ENCODE measurements at places on chromosomes 12 and 14.

- DNase-seq, result no peak
Observed at GRCh38 chr12:47383942-47384341, 304.2 kb upstream of the AMIGO2 start.

GRCh38 chr14:48382961-48383360, 707.6 kb upstream of the MDGA2 start:
- no peak for DNase-seq

DNA sequence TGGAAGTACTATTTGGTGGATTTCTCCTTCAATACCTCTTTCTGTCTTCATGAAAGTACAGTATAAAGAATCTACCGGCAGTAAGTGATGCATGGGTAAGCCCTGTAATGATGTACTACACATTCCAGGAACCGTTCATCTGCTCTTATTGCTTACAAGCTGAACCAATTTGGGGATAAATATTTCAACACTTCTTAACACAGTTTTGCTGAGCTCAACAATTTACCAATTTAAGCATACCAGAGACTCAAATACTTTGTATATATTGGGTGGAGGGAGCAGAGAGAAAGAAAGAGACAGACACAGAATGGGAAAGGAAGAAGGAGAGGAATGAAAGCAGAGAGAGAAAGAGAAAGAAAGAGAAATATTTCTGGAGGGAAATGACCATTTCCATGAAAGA, 821.1 kb upstream of the FLRT2 start:
- DNase-seq, result no peak

DNA sequence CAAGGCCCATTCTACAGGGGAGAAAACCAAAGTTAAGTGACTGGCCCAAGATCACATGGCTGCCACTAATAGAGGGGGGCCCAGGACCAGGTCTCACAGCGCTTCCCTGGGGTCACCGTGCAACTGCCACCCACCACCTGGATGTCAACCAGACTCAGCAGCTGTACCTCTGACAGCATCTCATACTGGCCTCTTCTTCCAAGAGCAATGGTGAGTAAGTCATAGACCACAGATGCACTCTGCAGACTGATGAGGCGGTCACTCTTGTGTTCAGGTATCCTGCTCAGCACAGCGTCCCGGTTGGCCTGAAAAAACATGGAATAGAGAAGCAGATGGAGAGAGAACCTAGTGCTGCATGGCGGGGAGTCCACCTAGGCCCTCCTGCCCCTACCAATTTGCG, 139.9 kb downstream of the TTC7B start:
- DNase-seq, result no peak

DNA sequence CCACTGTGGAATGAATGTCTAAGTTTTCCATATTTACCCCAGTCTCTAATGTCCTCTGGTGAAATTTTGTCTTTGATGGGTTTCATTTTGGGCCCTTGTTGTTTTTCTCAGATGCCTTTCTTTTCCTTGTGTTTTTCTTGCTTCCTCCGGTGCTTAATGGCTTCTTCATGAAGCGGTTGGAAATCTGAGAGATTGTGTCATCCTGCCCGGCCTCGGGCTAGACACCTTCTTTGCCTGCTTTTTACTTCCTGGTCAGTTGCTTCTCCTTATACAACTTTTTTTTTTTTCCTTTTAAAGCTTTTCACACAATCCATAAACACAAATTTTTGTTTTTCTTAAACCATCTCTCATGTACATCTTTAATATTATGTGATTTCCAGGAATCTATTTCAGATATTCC, 7.1 kb downstream of the ETV6 start:
- no peak for DNase-seq

DNA sequence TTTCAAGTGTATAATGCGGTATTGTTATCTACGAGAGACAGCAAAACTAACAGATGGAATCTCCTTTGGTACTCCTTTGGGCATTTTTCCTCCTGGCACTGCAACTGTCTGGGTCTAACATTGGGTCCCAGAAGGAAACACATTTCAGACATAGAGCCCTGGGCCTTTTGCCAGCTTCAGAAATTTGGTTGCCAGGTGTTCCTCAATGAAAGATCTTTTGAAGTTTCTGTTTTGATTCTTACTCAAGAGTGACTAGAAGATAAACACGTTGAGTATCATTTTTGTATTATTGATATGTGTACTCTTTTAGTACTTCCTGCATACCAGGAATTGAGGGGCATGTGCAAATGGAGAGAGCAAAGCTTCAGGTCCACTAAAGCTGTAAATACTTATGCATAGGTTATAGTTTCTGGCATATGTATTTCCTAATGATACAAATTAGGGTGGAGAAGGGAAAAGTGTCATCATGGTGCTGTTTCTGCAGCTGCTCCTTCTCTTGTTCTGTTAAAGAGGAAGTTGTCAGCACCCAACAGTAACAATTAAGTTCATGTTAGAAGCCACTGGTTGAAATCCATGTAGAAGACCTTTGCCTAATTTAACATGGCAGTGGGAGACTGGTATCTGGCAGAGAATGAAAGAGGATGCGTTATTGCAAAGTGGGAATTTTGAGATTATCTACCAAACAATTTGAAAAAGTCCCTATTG, 53.5 kb downstream of the SLC38A6 start:
- no peak for DNase-seq

GRCh38 chr14:53696217-53696965, 260.2 kb downstream of the BMP4 start:
- DNase-seq, result no peak

DNA sequence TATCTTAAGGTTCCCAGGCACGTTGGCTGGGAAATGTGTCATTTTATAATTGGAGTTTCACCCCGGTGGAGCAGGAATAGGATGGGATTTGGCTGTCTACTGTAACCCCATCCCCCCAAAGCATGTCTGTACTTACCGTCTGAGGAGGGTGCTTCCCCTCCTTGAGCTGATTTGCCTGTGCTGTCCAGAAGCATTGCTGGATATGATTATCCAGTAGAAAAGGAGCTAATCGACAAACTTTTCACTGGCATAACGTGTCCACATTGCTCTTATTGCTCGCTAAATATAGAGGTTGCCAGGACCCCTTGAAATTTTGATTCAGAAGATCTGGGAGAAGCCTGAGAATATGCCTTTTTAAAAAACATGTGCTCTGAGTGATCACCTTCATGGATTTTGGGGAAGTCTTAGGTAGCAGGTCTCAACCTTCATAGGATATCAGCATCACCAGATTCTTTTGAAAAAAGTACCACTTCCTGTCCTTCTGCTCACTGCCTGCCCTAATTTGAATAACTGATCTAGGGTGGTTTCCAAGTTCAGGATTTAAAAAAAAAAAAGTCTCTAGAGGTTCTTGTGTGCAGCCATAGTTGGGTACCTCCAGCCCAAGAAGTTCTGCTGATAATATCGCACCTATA, 80.4 kb upstream of the KCNA1 start:
- no peak for DNase-seq

DNA sequence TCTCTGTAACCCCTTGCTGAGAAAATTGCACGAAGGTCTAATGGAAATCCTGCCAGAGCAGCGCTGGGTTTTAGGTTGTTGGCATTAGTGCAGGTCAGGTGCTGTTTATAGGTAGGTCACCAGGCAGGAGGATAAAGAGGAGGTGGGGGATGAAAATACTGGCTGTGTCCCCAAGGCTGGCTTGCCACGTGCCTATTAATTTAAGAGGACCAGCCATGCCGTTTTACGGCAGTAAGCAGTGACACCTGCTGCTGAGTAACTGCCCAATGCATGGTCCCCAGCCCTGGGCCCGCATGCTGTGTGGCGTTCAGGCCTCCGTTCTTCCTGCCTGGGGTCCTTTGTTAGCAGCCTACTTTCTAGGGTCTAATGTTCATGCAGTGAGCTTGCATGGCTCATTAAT, 67.2 kb downstream of the WDR20 start:
- no peak for DNase-seq

- no peak for DNase-seq
Observed at GRCh38 chr14:102666635-102667034, 74.2 kb downstream of the RCOR1 start.

DNA sequence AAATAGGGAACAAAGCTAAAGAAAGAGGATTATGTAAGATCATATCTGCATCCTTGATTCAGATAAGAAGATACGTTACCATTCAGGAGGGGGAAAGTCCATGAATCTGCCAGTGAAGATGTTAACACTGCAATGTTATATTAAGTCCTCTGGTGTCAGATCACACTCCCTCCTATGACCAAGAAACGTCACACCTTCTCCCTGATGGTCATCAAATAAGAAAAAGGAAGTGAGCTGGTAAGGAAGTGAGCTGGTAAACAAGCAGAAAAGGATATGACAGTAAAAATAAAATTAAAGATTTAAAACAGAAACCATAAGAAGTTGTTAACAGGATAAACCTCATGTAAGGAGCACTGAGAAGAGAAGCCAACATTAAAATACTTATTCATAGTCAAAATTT, 340.2 kb downstream of the SEC23A start:
- DNase-seq, result no peak

GRCh38 chr12:16417058-16417457, 69.6 kb downstream of the MGST1 start:
- no peak for DNase-seq

GRCh38 chr14:100692859-100693558, 33.7 kb upstream of the DLK1 start:
- DNase-seq, result peak; percentile 25

DNA sequence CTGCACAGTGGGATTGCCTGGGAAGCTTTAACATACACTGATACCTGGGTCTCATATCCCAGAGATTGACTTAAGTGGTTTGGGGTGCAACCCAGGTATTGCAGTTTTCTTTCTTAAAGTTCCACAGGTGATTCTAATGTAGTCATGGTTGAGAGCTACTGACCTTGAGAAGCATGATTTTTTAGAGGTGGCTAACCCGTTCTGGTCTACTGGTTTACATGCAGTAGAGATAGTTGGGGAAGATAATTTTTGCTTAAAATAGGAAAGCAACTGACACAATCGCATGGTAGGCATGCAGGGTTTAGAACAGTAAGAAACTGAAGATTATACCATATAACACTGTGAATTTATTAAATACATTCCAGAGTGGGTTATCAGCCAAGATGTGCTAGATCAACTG, 134.2 kb upstream of the DNM1L start:
- DNase-seq, result no peak

DNA sequence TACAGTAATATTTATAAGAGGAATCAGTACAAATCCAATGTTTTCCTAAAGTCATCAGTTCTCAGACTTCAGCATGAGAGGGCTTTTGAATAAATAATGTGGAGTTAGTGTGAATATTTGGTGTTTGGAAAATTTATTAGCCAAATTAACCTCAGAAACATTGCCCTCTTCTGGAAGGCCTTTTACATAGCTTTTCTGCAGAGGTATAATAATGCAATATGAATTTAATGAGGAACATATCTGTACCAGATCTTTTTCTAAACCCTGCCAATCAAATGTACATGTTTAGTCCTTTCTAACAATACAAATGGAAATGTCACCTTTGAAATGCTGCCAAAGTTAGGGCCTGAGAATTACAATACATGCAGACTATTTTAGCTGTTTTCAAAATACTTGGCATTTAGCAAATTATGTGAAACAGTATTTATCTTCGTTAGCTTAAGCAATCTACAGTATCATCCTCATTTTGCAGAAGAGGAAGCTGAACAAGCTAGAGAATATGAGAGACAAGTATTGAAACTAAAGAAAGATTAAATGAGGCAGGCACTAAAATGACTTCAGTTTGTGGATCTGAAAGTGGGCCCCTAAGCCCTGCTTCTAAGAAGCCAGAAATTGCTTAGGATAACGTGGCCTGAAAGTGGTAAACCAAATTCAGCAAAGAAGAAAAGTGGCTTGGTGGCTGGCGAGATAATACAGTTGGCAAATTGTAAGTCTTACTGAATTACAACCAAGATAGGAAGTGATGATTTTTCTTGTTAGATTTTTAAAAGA, 60.4 kb upstream of the MANSC4 start:
- DNase-seq, result no peak

DNA sequence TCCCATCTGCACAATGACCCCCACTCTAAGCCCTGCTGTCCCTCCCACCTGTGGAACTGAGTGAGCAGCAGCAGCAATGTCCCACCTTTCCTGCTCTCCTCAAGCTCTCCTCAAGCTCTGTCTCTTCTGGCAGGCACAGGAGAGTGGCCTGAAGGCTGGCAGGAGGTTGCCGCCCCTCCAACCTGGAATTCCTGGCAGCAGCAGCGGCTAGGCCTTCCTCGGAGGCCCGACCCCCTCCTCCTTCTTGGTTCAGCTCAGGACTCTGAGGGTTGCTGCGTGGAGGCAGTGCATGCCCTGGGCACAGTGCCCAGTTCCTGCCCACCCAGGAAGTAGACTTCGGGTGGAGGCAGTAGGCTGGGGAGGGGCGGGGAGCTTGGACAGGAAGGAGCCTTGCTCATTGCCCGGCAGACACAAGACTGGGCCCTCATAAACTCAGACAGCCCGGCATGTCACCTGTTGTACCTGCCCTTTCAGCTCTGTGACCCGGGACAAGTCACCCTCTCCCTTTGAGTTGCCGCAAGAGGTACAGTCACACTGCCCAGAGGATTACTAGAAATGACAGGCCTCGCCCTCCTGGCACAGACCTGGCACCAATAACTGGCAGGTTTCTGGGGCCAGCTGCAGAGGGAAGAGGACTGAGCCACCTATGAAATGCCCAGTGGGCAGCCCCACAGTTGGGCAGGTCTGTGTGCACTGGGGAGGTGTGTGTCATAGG, 2.1 kb upstream of the SERPINA1 start:
- no peak for DNase-seq

- DNase-seq, result no peak
Observed at GRCh38 chr14:69101331-69101826, 51.5 kb downstream of the DCAF5 start.

DNA sequence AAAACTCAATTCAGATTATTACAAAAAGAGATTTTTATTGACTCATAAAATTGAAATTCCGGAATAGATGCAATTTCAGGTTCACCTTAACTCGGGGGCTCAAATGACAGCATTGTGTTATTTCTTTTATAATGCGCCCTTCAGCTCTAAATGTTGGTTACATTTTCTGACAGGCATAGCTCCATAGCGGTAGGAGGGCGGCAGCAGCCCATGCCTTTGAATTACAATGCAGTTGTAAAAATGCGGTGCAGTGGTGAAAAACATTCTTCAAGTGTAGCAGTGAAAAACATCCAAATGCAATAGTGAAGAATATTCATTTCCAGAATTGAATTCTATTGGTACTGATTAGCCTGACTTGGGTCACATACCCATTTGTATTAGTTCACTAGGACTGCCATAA, 215.3 kb upstream of the PKP2 start:
- DNase-seq, result no peak

DNA sequence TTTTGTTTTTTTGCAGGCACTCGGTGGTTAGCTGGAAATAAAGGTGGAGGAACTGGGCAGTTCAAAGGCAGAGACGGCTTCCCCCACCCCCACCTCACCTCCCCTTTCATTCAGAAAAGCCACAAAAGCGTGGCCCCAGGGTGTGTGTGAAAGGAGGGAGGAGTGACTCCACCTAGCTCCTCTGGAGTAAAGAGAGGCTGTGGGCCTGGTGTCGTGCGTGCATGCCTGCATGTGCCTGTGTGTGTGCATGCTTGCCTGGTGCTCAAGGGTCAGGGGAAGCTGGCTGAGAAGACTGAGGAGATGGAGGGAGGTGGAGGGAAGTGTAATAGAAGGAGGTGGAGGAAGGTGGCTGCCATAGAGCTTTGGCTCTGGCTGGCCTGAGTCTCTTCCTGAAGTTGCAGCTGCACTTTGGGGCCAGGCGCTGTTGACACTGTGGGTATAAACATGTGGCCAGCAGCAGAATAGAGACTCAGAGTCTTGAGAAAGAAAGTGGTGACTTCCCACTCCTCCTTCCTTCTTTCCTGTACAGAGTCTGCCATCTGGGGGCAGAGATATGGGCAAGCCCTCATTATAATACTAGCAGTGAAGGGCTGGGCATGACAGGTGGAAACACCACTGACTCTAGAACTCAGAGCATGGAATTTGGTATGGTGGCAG, 36.9 kb upstream of the SINHCAF start:
- peak; percentile 56 for DNase-seq

GRCh38 chr12:17134315-17134714, 528.4 kb upstream of the LMO3 start:
- no peak for DNase-seq

Measured in NCI-H187 treated with DMSO at 0.1 percent for 48 hours (cell line).